ENCODE measurements at places on chromosomes 5 and 9.
A peak's percentile ranks its signal among the peaks of the same experiment; 100 is the strongest.

GRCh38 chr5:141850786-141851185 lies 27.4 kb downstream of the PCDH1 start:
- DNase-seq = no peak

DNA sequence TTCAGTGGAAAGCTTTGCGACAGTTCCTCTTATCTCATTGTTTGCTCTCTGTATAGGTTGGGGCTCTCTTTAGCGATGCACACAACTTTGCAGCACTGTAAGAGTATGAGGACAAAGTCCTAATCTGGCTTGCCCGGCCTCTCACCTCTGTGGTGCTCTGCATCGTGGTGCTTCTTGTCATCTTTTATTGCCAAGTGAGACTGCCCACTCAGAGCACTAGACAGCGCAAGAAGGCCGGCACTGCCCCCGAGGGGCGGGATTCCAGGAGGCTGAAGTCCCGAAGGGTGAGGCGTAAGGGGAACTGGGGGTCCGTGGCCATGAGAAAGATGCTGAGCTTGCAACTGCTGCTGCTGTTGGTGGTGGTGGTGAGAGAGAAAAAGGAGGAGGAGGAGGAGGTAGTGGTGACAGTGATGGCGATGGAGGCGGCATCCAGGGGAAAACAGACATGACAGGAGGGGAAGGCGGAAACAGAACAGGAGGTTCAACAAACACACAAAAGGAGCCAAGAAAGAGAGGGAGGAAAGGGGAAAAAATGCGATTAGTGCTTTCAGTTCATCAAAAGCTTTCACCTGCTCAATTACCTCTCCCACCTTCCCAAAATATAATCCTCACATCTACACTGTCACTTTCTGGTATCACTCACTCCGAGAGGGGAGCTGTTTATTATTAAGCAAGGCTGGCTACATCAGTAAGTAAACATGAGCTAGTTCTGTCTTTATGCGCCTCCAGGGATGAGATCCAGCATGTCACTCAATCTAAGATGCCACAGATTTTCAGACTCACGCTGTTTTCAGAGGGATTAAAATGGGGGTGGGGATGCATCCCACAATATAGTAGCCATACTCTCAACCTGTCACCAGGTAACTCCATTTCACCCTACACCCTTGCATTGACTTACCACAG lies 55.1 kb downstream of the TLE1 start:
- DNase-seq = no peak

DNA sequence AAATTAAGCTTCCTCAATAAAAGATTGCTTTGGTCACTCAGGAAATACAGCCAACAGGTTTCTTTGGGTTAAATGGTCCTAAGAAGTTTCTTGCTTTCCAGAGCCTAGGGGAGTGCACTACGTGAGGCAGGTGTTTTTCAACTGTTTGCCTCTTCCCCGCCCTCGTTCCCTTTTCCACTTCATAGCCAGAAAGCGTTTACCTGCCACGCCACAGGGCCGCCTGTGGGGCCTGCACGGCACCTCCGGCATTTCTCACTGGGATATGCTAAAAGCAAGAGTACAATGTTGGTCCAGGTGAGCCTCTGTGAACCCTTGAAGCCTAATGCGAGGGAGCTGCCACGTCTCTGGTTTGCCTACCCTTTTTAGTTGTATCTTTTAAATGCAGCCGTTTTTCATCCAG lies 167.6 kb upstream of the OTULINL start:
- DNase-seq = no peak

GRCh38 chr5:60354311-60354710 lies 345.7 kb downstream of the DEPDC1B start:
- no peak for DNase-seq

GRCh38 chr5:173035904-173036707 lies 20.0 kb upstream of the CREBRF start:
- no peak for DNase-seq

DNA sequence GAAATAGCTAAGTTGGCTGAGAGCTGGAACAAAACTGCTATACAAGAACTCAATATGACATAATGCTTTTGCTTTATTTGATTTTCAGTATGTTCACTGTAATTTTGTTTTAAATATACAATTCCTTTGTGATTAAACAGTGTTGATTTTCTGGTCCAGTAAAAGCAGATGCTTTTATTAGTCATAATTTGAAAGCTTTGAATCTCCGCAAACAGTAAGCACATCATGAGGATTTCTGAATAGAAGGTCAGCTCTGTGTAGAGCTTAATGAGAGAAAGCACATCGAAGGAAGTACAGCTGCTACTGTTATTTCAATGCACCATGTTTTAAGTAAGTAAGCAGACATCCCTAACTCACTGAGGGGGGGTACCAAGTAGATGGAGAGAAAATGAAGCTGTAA lies 701.3 kb upstream of the ACO1 start:
- DNase-seq = no peak

- no peak for DNase-seq
These were observed 51.1 kb downstream of the GCNT1 start for GRCh38 chr9:76510041-76510440.

GRCh38 chr9:121692606-121693387 lies 41.4 kb downstream of the DAB2IP start:
- peak; percentile 37 for DNase-seq

GRCh38 chr9:121825031-121825691 lies 173.7 kb downstream of the DAB2IP start:
- DNase-seq = no peak

- no peak for DNase-seq
These were observed 184.8 kb downstream of the RORB start for GRCh38 chr9:74681906-74682305.

DNA sequence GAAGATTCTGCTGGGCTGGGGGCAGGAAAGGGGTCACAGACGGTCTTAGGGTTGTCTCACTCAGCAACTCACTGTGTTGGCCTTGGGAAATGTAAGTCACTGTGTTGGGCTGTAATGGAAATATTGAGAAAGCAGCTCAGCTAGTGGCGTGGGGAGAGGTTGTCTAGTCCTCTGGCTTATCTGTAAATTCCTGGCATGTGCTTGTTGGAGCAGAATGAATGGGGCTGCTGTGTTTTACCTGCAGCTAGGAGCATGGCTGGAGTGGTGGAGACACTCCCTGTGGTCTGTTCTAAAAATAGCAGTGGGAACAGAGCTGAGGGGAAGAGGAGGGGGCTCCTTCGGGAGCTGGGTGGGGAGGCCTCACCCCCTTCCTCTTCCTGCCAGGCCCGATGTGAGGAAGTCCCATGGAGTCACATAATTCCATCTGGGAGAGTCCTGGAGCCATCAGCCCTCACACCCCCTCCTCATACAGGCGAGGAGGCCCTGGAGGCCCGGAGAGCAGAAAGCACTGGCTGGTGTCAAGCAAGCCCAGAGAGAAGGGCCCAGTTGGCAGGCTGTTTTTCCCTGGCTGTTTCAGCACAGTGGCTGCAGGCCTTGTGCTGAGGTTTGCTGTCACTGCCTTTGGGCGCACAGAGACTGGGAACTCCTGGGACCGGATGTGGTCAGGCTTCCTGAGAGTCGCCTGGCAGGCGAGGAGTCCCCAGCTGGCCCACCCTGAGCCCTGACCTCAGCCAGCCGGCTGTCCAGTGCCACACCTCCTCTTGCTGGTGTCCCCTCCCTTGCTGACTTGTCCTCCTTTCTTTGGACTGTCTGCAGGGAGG lies 84.9 kb downstream of the RGS3 start:
- no peak for DNase-seq

DNA sequence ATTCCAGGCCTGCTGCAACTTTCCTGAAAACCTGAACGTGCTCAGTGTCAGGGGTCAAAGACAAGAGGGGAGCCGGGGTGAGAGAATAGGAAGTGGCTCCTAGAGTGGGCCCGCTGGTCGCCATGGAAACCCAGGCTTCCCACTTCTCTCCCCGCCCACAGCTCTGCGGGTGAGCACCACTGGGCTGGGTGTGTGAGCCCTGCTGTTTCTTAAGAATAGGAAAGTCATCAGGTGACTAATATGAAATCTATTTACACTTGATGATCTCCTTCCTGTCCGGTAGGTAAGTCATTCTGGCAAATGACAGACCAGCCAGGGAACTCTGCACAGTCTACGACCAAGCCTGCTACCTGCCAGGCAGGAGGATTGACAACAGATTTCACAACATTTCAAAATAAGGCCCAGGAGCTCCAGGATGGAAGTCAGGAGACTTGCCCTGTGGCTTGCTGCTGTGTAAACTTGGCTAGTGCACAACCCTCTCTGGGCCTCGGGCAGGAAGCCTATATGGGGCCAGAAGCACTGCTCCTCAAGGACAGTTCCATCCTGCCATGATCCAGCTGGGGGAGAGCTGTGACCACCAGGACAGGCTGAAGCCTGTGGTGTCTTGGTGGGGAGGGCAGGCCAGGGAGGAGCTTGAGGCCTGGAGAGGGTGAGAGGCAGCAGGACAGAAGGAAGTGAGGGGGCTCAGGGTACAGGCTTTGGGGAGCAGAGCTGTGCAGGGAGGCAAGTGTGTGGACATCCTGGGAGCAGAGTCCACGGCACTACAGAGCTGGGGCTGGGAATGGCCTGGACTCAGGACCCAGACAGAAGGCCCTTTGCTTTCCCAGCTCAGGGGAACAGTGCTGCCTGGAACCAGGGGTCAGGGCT lies 60.6 kb downstream of the SHB start:
- peak; percentile 74 for DNase-seq

- DNase-seq = no peak
These were observed 86.1 kb upstream of the ADAMTS2 start for GRCh38 chr5:179431221-179431824.

- DNase-seq = no peak
These were observed 293.4 kb downstream of the PDE4D start for GRCh38 chr5:59600153-59600552.

DNA sequence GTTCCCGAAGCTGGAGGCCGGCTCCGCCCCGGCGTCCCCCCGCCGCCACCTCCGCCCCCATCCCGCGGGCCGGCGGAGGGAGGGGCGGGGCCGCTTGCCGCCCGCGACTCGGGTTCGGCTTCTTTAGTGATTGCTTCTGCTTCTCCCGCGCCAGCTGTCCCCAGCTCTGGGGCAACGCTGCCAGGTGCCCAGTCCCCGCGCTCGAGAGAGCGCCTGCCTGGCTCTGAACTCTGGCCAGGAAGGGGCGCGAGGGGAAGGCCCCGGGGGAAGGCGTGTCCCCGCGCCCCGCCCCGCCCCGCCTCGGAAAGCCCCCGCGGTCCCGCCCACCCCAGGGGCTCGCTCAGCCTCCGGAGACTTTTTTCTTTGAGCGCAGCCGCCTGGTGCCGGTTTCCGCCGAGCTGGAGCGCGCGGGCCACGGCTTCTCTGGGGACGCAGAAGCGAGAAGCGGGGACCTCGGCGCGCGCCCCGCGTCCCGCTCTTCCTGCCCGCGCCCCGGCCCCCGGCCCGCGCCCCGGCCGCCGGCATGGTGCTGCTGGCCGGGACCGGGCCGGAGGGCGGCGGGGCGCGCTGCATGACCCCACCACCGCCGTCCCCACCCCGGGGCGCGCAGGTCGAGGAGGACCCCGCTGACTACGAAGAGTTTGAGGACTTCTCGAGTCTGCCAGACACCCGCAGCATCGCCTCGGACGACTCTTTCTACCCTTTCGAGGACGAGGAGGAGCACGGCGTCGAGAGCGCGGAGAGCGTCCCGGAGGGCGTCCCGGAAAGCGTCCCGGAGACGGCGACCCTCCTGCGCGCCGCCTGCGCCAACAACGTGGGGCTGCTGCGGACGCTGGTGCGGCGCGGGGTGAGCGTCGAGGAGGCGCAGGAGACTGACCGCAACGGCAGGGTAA lies at the start of gene ANKRD33B:
Gene ANKRD33B (plus strand): TSS at position 126 of the 893 bp plus-strand sequence. CDS start 398 bp downstream, at position 524.
- no peak for DNase-seq

- DNase-seq = no peak
These were observed 16.6 kb downstream of the MAP1B start for GRCh38 chr5:72123764-72124376.

- no peak for DNase-seq
These were observed 14.9 kb upstream of the LRRC14B start for GRCh38 chr5:176296-176823.

All from BJ (cell line).